Fibroblast of skin of back (primary cell): ENCODE measurements at places on chromosomes 6 and 20.

DNA sequence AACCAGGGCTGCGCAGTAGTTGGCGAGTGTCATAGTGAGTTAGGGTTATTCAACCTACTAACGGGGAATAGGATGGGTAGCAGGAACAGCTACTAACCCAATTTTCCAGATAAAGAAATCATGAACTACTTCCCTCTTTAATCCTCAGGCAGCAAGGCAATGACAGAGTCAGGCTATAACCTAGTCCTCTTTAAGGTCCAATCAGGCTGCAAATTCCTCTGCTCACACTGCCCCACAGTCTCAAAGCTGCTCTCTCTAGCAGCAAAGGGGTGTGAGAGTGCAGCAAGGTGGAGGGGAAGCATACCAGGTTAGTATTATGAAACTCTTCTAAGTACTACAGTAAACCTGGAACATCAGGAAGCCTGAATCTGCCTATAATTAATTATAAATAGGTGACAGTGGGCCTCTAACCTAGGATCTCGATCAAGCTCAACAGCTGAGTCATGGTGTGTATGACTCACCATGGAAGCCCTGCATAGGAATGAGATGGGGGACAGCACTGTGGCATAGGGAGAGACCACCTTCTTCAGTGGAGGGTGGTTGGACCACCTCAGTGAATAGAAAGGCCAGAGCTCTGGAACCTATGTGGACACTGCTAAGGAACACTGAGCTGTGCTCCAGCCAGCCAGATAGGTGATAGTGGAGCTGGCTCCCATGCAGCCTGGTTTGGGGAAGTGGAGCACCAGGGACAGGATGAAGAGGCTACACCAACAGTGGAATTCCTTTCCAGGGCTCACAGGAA is 7.9 kb downstream of the PEX6 start:
- DNase-seq, result peak; percentile 56

DNA sequence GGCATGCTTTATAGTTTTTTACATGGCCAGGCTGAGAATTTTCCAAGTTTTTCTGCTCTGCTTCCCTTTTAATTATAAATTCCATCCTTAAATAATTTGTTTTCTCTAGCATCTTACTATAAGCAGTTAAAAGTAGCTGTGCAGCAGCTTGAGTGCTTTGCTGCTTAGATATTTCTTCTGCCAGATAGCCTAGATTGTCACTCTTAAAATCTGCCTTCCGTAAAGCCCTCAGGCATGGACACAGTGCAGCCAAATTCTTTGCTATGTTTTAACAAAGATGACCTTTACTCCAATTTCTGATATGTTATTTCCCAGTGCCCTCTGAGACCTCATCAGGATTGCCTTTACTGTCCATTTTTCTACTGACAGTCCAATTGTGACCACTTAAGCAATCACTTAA is 92.6 kb upstream of the SGK1 start:
- no peak for DNase-seq

GRCh38 chr6:109706513-109706912 is 15.4 kb downstream of the FIG4 start:
- DNase-seq, result no peak

GRCh38 chr6:44995486-44996132 is 332.5 kb upstream of the RUNX2 start:
- no peak for DNase-seq

GRCh38 chr6:26516481-26517427 is 16.7 kb downstream of the BTN1A1 start:
- DNase-seq, result no peak

- DNase-seq, result no peak
These were observed 196.4 kb downstream of the SLC16A10 start for GRCh38 chr6:111283707-111284106.

DNA sequence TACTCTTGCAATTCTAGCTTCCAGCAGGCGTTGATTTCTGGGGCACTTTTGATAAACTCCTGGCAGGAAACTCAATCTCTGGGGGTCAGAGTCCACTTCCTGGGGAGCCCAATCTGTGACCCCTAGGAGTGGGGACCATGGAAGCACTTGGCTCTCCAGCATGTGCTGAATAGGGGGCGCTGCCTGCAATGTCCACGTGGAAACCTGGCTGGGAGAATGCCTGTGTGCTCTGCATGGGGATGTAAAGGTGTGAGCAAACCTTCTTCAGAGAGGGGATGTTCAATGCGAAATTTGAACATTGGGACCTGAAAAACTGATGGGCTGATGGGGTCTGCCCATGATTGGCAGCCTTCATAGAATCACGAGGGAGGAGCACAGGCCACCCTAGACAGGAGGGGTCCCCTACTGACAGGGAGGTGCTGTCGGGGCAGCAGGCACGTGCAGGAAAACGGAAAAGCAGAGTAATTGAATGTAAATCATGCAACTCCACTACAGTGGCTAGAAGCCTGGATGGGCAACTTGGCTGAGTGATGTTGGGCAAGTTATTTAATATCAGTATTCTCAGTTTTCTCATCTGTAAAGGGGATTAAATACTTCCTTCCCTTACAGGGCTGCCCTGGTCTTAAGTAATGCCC is 47.8 kb downstream of the CEP43 start:
- no peak for DNase-seq

- DNase-seq, result no peak
These were observed 466.3 kb upstream of the CDH4 start for GRCh38 chr20:60785785-60786184.

- peak; percentile 44 for DNase-seq
These were observed 9.1 kb upstream of the MAPK13 start for GRCh38 chr6:36120979-36121786.

DNA sequence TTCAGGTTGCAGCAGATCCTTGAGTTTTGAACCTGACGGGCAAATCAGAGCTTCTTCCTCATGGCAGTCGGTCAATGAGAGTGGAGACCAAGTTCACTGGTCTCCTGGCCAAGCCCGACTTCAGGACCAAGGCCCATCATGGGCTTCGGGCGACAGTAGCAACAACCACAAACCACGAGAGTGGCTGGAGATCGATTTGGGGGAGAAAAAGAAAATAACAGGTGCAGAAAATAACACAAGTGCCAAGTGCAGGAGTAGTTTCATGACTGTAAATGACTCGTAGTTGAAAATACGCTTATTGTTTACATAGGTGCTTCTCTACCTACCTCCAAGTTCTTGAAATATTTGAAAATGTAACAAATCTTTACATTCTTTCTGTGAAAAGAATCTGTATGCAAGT is 56.1 kb downstream of the DCBLD1 start:
- no peak for DNase-seq

GRCh38 chr6:122361314-122361979 is 38.0 kb upstream of the HSF2 start:
- no peak for DNase-seq

DNA sequence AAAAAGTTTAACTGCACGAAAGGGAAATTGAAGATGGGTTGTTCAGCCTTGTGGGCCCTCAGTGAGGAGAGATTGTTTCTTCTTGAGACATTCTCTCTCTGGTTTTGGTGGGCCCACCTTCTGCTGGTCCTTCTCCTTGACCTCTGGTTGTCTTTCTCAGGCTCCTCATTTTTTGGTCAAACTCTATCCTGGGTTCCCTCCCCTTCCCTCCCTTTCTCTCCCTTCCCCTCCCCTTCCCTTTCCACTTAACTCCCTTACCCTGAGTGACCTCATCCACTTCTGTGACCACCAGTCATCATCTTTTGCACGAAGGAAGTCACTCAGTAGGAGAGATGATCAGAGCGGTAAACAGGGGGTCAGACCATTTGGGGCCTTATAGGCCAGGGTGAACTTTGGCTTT is 71.5 kb upstream of the RALY start:
- no peak for DNase-seq

DNA sequence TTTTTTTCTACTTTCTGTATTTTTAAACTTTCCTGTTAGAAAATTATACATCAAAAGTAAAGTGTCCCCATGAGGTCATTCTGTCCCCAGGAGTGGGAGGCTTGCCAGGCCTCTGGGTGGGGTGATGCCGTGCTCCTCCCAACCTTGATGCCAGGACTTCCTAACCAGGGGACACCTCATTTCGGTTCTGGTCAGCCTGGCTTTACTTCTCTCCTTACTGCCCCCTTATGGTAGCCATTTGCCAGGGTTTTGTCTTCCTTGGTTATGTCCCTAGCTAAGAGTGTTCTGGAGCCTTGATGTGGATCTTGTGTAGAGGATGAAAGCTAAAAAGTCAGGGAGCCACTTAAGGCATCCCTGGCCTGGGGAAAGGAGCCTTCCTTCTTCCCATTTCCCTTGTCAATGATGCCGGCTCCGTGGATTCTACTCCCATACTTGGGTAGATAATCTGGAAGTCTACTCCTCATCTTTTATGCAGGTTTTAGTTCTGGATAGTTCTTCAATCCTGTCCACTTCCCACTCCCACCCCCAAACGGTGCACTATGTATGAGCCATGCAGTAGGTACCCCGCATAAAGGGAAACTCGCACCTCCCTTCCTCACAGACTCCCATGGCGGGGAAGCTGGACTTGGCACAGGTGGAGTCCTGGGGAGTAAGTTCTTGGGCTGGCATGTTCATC is 164.1 kb upstream of the SALL4 start:
- peak; percentile 72 for DNase-seq

DNA sequence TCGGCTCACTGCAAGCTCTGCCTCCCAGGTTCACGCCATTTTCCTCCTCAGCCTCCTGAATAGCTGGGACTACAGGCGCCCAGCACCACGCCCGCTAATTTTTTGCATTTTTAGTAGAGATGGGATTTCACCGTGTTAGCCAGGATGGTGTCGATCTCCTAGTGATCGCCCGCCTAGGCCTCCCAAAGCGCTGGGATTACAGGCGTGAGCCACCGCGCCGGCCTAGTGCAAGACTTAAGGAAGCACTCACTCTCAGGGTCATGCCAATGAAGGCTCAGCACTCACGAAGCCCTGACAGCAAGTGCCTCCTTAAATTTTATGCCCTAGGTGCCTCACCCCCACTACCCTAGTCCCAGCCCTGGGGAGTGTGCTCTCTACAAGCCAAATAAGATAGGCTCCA is 4.7 kb upstream of the DOK5 start:
- no peak for DNase-seq

DNA sequence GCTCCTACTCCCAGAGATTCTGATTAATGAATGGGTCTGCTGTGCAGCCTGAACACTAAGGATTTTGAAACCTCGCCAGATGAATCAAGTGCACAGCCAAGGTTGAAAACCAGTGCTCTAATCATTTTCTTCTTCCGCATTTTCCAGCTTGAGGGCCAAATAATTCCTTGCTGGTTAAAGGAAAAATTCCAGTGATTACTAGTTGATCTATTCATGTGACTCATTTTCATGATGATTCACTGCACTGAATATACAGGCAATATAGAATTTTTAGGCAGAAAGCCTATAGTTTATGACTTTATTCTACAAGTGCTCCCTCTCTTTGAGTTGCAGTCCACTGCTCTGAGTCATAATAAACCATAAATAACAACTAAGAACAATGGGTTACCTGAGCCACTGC is 80.6 kb upstream of the PROKR2 start:
- no peak for DNase-seq

DNA sequence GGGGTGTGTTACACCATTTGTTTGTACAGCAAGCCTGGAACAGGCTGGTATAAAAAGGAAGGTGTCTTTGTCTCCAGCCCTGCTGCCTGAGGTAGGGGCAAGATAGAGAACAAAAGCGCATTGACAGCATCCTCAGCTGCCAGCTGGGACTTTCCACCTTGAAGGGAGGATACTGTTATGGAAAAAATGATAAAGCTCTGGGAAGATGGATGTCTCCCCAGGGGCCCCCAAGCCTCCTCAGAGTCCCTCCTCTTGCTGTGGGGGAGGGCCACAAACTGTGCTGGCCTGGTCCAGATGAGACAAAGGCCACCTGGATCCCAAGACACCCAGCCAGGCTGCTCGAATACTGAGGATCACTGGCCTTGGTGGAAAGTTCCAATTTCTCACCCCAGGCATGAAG is 13.0 kb downstream of the REM1 start:
- no peak for DNase-seq

- peak; percentile 46 for DNase-seq
These were observed 49.1 kb downstream of the LAMA2 start for GRCh38 chr6:128932061-128932460.

DNA sequence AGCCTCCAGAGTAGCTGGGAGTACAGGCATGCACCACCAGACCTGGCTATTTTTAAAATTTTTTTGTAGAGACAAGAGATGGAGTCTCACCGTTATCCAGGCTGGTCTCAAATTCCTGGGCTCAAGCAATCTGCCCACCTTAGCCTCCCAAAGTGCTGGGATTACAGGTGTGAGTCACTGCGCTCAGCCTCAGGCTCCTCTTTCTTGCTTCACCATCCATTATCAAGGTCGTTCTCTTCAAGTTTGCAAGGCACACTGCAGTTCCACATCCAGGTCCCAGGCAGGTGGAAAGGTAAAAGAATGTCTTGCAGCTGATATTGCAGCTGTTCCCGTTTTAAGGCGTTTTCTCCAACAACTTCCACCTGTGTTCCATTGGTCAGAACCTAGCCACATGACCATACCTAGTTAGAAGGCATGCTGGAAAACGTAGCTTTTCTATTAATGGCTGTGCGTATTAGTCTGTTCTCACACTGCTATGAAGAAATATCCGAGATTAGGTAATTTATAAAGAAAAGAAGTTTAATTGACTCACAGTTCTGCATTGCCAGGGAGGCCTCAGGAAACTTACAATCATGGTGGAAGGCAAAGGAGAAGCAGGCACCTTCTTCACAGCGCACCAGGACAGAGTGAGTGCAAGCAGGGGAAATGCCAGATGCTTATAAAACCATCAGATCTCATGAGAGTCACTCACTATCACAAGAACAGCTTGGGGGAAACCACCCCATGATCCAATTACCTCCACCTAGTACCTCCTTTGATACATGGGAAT is 51.7 kb downstream of the PCNA start:
- no peak for DNase-seq

DNA sequence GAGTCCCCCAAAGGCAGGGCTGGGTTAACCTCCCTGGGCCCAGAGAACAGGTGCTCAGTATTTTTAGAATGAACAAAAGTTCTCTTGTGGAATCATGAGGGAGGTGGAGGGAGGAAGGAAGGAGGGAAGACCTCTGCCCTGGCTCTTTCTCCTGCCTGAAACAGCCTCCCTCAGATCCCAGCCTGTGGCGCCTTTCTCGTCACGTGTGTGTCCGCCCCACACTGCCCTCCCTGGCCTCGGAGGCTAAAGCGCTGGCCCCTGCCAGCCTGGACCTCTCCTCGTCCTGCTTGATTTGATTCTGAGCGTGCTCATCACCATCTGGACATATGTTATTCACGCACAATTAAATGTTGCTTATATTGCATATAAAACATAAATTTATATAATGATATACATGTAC is 40.9 kb downstream of the PHACTR3 start:
- no peak for DNase-seq

- no peak for DNase-seq
These were observed 63.9 kb downstream of the NINL start for GRCh38 chr20:25521382-25521781.

DNA sequence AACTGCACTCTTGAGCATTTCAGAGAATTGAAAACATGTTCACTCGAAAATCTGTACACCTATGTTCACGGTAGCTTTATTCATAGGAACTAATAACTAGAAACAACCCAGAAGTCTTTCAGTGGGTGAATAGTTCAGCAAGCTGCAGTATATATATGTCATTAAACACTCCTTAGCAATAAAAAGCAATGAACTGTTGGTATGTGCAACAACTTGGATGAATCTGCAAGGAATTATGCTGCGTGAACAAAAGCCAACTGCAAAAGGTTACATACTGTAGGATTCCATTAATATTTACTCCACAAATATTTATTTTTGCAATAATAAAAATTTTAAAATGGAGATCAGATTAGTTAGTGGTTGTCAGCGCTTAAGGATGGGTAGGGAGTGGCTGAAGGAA is 22.1 kb upstream of the FKBP1A start:
- no peak for DNase-seq
